ENCODE measurements at places on chromosomes 3 and 15.

DNA sequence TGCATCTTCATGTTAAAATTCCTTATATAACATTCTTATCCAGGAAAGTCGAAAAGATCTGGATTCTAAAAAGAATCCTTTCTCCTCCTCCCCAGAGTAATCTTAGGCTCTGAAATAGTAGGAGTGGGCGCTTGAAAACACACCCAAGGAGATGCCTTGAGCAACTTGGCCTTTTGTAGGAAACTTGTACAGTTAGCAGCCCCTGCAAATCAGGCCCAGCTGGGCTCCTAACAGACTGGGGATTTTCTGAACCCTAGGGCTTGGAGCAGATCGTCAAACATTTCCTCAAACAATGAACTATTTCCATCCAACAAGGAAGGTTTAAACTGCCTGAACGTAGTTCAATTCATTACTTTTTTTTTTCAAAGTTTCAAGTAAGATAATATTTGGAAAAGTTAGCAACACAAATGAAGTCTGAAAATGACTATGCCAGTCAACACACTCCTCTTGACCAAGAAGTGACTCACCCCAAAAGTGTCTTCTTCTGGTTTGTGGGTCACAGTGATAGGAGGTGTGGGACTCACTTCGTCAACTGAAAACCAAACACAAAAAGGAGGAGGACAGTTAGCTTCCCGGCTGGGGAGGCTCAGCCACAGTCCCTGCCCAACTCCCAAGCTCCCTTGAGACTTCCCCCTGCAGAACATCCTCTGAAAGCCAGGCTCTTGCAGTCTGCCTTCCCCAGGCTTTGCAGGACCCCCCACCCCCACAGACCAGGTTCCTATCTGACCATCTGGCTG, 129.7 kb downstream of the NTRK3 start:
- no peak for DNase-seq

DNA sequence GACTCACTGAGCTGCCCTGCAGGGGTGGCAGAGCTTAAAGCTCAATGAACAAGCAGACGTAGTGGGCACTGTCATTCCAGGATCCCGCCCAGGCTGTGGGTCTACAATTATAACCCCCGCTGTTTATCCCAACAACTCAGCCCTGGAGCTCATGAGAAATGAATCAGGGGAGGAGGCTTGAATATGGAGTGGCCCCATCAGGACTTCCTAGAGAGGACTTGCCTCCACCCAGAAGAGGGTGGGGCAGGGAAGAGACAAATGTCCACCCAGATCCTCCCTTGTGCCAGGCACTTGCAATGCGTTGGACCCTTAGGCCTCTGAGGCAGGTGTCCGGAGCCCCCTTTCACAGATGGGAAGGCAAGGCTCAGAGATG, 33.0 kb downstream of the SLC6A20 start:
- no peak for DNase-seq

DNA sequence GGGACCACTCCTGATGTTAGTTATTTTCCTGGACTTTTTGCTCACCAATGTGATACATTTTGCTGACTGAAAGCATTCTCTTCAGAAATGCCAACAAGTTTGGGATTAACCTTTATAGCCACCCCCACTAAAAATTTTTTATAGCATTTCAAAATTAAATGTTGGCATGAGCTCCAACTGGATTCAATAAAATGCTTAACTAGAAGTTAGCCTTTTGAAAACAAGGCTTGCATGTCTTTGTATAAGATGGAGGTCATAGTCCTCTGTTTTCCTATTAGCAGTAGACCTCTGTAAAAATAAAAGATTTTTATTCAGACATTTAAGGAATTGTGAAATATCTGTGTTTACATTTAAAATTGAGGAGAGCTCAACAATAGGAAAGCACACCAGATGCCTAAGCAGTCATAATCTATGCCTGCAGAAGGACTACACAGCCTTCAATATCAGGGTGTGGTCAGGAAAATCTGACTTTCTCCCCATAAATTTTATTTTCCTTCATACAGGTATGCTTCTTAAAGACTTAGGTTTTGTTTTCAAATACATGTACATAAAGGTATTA, 87.2 kb downstream of the DNAJC13 start:
- no peak for DNase-seq

DNA sequence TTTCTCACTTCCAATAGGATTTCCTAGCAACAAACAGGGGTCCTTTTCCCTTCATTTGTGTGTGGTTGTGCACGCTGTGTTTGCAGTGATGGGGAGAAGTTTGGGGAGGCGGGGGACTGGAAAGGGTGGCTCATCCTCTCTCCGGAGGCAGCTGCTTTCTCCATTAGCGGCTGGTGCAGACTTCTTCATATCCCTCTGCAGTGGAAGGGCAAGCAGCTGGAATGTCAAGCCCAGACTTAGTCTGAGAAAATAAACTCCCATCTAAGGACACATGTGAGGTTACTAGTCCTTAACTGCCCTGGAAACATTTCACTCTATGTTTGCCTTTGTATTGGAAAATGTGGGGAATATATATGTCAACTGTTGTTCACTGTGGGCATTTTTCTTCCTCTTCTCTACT, 467.0 kb upstream of the RASGRP1 start:
- DNase-seq = no peak

DNA sequence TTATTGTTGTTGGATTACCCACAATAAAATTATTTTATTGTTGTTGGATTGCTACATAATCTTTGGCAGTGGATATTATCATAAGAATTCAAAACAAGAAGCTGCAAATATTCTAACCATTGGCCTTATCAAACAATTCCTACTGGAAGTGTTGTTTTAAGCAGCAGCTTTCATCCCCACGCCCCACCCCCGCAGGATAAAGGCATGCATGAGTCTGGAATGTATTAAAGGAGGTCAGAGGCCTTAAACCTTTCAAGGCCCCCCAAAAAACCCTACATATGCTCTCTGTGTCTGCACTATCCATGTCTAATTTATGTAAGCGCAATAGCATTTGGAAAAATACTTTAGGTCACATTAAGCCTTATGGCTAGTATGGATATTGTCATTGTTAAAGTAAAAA, 23.1 kb downstream of the P3H2 start:
- no peak for DNase-seq

- no peak for DNase-seq
These were observed 124.7 kb downstream of the MYRIP start for GRCh38 chr3:39933986-39934693.

- no peak for DNase-seq
These were observed 92.7 kb downstream of the BOC start for GRCh38 chr3:113304102-113304501.

GRCh38 chr15:65336493-65337435, 32.3 kb downstream of the RNU5B-1 start:
- DNase-seq = no peak

- DNase-seq = no peak
These were observed 166.6 kb downstream of the BBX start for GRCh38 chr3:107689355-107689754.

GRCh38 chr3:169522595-169523529, 140.7 kb downstream of the MECOM start:
- DNase-seq = no peak

GRCh38 chr3:187741403-187742350, 3.6 kb downstream of the BCL6 start:
- no peak for DNase-seq

DNA sequence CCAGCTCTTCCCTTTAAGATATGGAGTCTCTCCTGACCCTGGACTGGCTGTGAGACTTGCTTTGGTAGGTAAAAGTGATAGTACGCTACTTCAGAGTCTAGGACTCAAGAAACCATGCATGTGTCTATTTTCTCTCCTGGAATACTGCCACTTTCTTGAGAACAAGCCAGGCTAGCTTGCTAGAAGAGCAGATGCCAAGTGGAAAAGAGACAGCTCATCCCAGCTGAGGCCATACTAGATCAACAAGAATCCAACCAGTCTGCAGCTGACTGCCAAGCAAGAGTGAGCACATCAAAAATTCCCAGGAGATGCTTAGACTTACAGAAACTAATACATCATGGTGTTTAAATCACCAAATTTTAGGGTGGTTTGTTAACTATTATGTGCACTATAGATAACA, 208.3 kb upstream of the RBMS3 start:
- no peak for DNase-seq

DNA sequence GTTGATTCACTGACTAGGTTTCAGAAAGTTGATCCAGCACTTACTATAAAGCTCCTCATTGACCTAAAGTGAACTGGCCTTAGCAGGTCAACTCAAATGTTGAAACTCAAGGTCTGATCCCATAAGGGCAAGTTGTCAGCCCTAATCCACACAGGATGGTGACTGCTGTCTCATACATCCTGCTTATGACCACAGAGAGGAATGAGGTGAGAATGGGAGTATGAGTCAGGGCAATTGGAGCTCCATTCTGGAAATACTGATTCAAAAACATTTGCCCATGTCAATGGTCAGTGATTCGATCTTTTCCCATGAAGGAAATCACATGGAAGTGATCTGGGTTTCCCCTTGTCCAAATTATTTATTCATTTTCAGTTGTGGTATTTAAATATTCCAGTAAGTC, 78.7 kb downstream of the ZNF385D start:
- DNase-seq = no peak

DNA sequence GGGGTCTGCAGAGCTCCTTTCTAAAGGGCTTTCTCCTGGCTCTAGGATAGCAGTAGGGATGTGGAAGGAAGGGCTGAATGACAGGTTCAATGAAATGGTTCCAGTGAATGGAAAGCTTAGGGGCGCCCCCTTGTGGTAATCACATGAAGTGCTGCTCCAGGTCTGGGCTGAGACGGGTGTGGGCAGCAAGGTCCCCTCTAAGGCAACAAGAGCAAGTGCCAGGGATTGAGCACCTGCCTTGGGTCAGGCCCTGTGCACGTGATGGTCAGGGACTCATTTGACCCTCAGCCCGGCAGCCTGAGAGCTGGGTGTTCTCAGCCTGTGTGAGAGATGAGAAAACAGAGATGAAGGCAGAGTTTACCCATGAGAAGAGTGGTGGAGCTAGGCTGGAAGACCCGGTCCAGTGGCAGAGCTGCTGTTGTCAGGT, 12.1 kb upstream of the CX3CR1 start:
- peak; percentile 75 for DNase-seq

DNA sequence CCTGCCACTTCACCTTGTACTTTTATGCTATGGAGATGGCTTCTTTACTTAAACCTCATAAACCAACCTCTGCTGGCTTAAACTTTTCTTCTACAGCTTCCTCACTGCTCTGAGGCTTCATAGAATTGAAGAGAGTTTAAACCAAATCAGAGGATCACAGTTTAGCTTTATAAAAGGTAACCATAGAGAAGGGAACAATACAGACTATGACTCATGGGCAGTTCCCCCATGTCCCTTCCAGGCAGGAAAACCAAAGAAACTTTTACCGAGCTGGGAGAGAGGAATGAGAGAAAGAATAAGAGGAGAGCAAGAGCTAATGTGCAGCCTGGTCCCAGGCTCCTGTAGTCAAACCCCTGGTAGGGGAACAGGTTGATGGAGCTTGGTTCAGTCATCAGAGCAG, 53.9 kb upstream of the NEDD4 start:
- DNase-seq = no peak

- DNase-seq = no peak
These were observed 26.4 kb upstream of the ACP3 start for GRCh38 chr3:132290833-132291232.

DNA sequence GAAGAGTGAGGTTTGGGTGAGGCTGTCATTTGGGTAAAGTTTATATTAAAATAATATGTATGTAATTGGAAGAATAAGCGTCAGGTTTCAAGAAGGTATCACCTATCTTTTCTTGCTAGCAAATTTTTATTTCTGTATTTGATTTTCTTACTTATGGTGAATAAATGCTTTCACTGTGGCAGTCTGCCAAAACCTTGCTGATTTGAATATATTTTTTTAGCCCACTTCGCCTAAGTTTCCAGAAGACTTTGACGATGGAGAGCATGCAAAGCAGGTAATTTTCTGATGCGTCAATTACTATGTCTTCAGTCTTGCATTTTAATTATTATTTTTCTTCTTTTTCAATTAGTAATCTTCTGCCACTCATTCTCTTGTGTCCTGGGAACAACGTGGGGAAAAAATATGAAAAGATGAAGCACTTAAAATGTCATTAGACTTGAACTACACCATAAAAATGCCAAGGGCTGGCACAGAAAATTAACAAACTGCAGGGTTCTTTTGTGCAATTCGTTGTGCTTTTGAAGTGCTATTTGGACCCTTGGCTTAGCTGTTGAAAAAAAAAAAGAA, 40.4 kb downstream of the SRP14 start:
- no peak for DNase-seq

Data from activated CD8-positive, alpha-beta memory T cell treated with anti-CD3 and anti-CD28 coated beads for 48 hours (primary cell).